ENCODE measurements at places on chromosomes 6 and 20.
A peak's percentile ranks its signal among the peaks of the same experiment; 100 is the strongest.

- DNase-seq: no peak
Measured at GRCh38 chr6:38796006-38796405, 80.9 kb downstream of the DNAH8 start.

DNA sequence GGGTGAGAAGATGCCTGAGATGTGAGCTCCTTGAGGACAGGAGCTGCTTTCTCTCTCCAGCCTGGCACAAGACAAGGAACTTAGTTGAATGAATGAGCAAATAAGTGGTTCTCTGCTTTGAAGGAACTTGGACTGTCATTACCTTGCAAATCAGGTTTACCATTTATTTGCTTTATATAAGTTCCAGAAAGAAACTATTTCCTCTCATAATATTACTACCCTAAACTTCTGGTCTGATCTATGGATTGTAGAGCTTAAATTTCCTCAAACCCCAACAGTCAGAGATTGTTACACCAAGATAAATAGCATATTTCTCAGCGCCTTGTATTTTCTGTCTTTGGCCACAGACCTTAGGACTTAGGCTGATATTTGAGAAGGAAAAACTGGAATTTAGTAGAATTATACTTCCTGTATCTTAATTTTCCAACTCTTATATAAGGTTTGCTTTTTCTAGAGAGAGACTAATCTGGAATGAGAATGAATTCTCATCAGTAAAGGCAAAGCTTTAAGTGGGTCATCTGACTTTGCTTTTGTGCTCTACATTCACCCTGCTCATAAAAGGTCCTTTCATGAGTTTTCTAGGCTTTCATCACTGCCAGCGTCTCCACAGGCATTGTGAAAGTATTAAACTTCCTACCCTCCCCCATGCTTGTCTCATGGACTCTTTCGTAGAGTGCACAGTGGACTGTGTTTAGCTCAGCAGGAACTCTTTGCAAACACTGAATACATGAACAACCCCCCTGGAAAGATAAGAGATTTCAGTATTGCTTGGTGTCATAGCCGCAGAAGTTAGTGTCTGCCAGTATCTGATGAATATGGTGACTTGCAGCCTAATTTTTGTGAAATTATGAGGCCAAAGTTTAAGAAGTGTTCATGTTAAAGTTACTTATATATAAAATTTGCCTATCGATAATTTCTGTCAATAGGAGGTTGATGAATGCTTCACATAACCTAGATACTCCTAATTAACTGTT, 74.0 kb downstream of the PTPRA start:
- peak; percentile 19 for DNase-seq

- DNase-seq: no peak
Measured at GRCh38 chr6:103175056-103175455, 1684.7 kb downstream of the HACE1 start.

DNA sequence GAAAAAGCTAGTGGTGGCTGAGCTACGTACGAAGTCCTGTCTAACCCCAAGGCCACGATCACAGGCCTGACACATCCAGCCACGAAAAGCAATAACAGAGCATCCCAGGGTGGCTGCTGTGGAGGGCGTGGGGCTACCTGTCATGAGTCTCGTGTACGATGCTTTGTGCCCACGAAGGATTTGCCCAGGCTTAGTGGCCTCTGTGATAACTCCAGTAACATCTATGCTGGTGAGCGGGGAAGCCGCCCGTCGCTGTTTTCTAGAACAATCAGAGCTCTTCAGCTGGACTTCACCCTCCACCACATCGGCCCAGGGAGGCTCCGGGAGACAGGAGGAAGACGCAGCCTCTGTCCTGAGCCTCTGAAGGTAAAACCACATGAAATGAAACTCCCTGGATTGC, 250.5 kb downstream of the TAF4 start:
- no peak for DNase-seq

- DNase-seq: no peak
Measured at GRCh38 chr6:118485601-118486550, 62.2 kb upstream of the PLN start.

Data from cerebellum (tissue), 4 donors.